ENCODE measurements at places on chromosomes 6 and 20. TPM values are rescaled to one million over a fixed set of nuclear protein-coding genes. Genes with fewer than 3 reads are reported as not detected.
A peak's percentile ranks its signal among the peaks of the same experiment; 100 is the strongest.

DNA sequence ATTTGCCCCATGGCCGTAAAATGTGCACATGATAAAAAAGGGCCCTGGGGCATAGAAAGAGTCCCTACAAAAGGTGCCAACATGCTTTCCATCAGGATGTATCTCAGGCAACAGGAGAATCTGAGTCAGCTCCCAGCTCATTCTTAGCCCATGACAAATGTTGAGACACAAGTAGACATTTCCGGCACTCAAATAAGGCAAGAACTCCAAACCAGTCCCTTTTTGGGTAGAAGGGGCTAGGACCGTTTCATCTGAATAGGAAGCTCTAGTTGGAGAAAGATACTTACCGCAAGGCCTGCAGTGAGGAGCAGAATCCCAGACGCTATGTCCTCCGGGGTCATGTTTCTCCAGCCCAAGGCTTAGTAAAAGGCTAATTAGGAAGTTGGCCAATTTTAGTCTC, 261.0 kb upstream of the RIN2 start:
- no peak for DNase-seq

DNA sequence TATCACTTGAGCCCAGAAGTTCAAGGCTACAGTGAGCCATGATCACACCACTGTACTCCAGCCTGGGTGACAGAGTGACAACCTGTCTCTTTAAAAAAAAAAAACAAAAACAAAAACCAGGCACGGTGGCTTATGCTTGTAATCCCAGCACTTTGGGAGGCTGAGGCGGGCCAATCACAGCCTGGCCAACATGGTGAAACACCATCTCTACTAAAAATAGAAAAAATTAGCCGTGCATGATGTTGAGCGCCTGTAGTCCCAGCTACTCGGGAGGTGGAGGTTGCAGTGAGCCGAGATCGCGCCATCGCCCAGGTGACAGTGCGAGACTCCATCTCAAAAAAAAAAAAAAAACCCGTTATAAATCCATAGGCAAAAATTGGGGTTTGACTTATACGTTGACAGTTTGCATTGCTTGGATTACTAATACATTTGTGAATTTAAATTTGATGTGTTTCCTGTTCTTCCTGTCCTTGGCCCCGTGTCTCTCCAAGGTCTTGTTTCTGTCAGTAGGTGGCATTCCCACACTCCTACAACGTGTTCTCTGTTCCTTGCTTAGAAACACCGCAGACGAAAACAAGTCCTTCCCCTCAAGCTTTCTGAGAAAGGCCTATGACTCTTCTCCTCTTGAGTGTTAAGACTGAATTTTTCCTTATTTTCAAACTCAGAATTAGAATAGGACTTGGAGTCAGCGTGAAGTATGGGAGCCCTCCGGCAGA, 147.0 kb downstream of the DTNBP1 start:
- peak; percentile 38 for DNase-seq

- no peak for DNase-seq
Observed at GRCh38 chr6:53828966-53829697, 34.3 kb downstream of the LRRC1 start.

C6orf58 gene
- total RNA-seq = 0.64 TPM

ADGB gene
- total RNA-seq = not detected

DSP gene
- 0.46 TPM for total RNA-seq

SRMS gene
- not detected for total RNA-seq

RHAG gene
- not detected for total RNA-seq

MAS1L gene
- total RNA-seq = not detected

NKX2-4 gene
- 0.13 TPM for total RNA-seq
